ENCODE measurements at places on chromosomes 2 and 18. TPM values are rescaled to one million over a fixed set of nuclear protein-coding genes. Genes with fewer than 3 reads are reported as not detected.

GRCh38 chr18:79208906-79209305 is 139.7 kb downstream of the ATP9B start:
- no peak for DNase-seq

DNA sequence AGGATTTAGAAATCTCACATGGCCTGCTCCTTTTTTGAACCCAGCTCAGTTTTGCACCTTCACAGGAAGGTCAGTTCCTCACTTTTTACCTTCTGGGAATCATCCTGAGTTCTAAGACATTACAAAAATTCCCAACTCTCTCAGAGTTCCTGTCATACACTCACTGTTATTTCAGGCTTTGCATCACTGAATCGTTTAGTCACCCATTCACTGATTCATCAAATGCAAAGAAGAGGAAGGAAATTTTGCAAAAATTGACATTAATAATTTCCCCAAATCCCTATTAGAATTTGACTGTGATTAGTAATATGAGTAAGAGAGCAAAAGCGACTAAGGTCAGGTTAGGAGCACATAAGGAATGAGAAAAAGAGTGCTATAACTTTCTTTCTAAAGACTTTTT is 197.5 kb downstream of the PDE1A start:
- DNase-seq, result no peak

- DNase-seq, result no peak
These were observed 10.6 kb upstream of the MOCOS start for GRCh38 chr18:36176711-36177110.

- no peak for DNase-seq
These were observed 214.1 kb upstream of the COPS8 start for GRCh38 chr2:236871500-236872001.

GRCh38 chr2:221454459-221455105 is 117.5 kb downstream of the EPHA4 start:
- no peak for DNase-seq

DNA sequence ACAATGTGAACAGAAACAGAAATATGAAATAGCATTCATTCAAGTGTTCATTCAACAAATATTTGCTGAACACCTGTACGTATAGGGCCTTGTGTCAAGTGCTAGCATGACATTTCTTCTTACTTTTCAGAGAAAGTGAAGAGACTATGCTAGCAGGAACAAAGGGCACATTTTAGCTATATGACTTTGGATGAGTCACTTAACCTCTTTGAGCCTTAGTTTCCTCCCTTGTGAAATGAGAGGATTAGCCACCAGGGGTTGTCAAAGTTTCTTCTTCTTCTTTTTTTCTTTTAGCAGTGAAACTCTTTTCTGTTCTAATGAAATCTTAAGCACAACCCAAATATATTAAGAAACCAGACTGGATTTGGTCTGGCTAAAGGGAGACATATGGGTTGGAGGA is 53.1 kb downstream of the FIGN start:
- DNase-seq, result no peak

- DNase-seq, result no peak
These were observed 1176.2 kb downstream of the SUCLG1 start for GRCh38 chr2:83282841-83283240.

DNA sequence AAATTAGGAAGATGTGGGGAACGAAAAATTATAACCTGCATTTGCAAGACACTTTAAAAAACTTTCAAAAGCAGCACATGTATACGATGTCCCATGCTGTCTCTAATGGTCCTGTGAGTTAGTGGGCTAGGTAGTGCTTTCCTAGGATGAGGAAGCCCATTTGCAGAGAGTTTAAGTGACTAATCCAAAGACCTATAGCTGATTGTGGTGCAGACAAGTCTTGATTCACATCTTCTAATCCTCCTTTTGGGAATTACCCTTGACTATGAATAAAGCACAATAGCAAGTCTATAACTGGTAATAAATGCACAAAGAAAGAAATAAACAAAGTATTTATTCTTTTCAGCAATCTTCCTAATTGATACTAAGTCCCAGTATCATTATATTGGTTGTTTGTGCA is 234.6 kb upstream of the FANCL start:
- no peak for DNase-seq

DNA sequence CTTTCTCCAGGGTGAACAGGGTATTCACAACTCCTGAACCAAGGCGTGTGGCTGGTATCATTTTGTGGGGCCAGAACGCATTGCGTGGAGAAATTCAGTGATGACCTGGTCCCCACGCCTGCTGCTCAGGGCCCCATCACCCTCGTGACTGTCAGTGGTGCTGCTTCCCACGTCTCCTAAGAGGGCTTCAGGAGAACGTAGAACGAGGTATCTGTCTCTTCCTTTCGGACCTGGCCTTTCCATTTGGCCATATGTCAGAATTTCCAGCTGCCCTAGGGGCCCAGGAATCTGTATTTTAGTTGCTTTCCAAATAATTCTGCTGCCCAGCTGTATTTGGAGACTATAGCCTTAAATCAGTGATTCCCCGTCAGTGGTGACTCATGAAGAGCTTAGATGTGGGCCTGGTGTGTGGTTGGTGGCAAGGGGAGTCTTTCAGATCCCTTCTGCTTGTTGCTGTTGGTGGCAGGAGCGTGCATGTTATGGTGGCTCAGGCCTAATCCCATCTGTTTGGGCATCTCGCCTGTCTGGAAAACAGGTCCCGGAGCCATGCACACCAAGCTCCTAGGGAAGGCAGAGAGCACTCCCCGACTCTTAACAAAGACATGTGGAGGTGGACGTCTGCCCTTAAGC is 56.4 kb downstream of the NPAS2 start:
- no peak for DNase-seq

- DNase-seq, result no peak
These were observed 4.0 kb upstream of the CCBE1 start for GRCh38 chr18:59701272-59701671.

- DNase-seq, result no peak
These were observed 357.1 kb downstream of the EN1 start for GRCh38 chr2:118490330-118490729.

The PTRHD1 gene
- polyA plus RNA-seq, result 39.8 TPM

The ZNF521 gene
- polyA plus RNA-seq, result 45.8 TPM
